ENCODE measurements at places on chromosomes 1 and 21. TPM values are rescaled to one million over a fixed set of nuclear protein-coding genes. Genes with fewer than 3 reads are reported as not detected.

DNA sequence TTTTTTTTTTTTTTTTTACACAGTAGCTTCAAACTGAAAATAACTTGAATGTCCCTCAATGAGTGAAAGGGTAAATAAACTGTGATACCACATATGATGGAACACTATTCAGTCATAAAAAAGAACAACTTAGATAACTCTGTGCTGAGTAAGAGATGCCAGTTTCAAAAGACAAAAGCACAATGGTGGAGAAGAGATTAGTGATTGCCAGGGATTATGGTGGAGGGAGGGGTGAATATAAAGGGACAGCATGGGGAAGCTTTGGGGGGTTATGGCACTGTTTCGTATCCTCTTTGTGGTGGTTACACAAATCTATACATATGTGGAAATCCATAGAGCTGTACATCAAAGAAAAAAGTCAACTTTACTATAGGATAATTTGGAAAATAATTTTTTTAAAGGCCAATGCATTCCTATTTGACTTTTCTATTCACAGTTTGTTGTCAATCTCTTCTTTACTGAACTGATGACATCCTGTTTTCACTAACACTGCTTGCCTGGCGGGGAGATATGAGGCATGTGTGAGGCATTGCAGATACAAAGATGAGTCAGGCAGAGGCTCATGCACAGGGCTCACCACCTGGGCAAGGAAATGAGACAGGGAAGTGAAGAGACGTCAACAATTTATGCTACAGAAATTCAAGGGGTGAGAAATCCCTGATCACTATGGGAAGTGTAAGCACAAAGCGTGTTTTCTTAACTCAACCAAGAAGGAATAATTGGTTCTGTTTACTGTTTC lies 302.7 kb downstream of the DUSP10 start:
- H3K36me3 ChIP-seq: no peaks in the 10 kb centered on the region
- H3K27ac ChIP-seq: peak overlapping the region; percentile 89
- peak; percentile 90 for DNase-seq
- peaks cover 3% of the 10 kb centered on the region for H3K27me3 ChIP-seq

Gene CRNN
- not detected for total RNA-seq

- H3K27ac ChIP-seq: no peak overlapping the region
- peaks cover 3% of the 10 kb centered on the region for H3K4me1 ChIP-seq
- DNase-seq: no peak
- H3K36me3 ChIP-seq: no peaks in the 10 kb centered on the region
These were observed 211.5 kb downstream of the KCNJ6 start for GRCh38 chr21:37704751-37705150.

Gene ERO1B
- total RNA-seq: 2.4 TPM

- H3K4me1 ChIP-seq: peaks cover 21% of the 10 kb centered on the region
- H3K4me3 ChIP-seq: no peak overlapping the region
- H3K36me3 ChIP-seq: no peaks in the 10 kb centered on the region
- no peak overlapping the region for H3K27ac ChIP-seq
These were observed 39.1 kb downstream of the CRB1 start for GRCh38 chr1:197307136-197307535.

GRCh38 chr21:37780991-37781983 lies 135.0 kb downstream of the KCNJ6 start:
- no peak for DNase-seq
- H3K27me3 ChIP-seq: peaks cover 8% of the 10 kb centered on the region
- H3K27ac ChIP-seq: no peak overlapping the region
- H3K4me3 ChIP-seq: no peak overlapping the region
- peaks cover 19% of the 10 kb centered on the region for H3K36me3 ChIP-seq

- H3K4me1 ChIP-seq: no peaks in the 10 kb centered on the region
- peaks cover 5% of the 10 kb centered on the region for H3K27me3 ChIP-seq
- DNase-seq: no peak
- H3K27ac ChIP-seq: no peak overlapping the region
These were observed 7.6 kb downstream of the CD101 start for GRCh38 chr1:117009132-117009531.

- no peak overlapping the region for H3K27ac ChIP-seq
- H3K36me3 ChIP-seq: peaks cover 20% of the 10 kb centered on the region
- no peak overlapping the region for H3K4me3 ChIP-seq
- DNase-seq: no peak
- H3K27me3 ChIP-seq: peaks cover 17% of the 10 kb centered on the region
These were observed 41.7 kb upstream of the SLC19A1 start for GRCh38 chr21:45583831-45584509.

DNA sequence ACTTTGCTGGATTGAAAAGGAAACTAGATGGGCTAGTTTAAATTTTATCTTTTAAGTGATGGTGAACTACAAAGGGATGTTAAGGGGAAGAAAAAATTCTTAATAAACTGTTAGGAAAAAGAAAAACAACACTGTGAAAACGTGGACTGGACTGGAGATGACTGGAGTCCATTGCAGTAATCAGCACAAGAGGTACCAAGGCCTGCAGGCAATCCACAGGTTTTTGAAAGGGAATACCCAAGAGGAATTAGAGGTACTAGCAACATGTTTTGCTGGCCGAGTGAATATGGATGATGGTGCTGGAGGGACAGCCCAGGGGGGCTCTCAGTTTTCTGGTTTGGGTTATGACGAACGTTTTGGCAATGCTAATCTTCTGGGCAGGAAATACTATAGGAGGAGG lies 39.0 kb upstream of the SLC30A10 start:
- H3K27ac ChIP-seq: no peak overlapping the region
- no peaks in the 10 kb centered on the region for H3K4me1 ChIP-seq
- peaks cover 4% of the 10 kb centered on the region for H3K27me3 ChIP-seq
- peaks cover 20% of the 10 kb centered on the region for H3K36me3 ChIP-seq
- no peak for DNase-seq

- H3K4me1 ChIP-seq: no peaks in the 10 kb centered on the region
- no peaks in the 10 kb centered on the region for H3K27me3 ChIP-seq
- no peaks in the 10 kb centered on the region for H3K36me3 ChIP-seq
- no peak overlapping the region for H3K27ac ChIP-seq
These were observed 402.4 kb upstream of the PROX1 start for GRCh38 chr1:213585402-213585801.

DNA sequence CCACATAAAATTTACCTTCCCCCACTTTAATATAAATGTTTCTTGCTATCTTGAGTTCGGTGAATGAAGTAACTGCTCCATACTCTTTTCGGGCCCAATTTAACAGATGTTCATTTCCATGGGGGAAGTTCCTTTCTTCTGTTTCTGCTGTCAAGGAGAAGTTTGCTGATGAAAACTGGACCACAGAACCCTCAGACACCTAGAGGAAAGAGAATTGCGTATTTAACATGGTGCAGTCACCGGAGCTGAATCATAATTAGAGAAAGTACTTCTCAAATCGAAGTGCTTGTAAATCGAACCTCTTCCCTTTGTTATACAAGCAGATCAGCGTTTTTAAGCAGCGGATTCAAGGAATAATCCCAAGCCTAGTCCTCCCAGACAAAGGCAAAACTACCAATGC lies 151.2 kb downstream of the TGFBR3 start:
- H3K27ac ChIP-seq: no peak overlapping the region
- DNase-seq: no peak
- peaks cover 45% of the 10 kb centered on the region for H3K36me3 ChIP-seq
- H3K4me1 ChIP-seq: peaks cover 85% of the 10 kb centered on the region
- H3K4me3 ChIP-seq: no peak overlapping the region
- H3K27me3 ChIP-seq: peaks cover 6% of the 10 kb centered on the region

DNA sequence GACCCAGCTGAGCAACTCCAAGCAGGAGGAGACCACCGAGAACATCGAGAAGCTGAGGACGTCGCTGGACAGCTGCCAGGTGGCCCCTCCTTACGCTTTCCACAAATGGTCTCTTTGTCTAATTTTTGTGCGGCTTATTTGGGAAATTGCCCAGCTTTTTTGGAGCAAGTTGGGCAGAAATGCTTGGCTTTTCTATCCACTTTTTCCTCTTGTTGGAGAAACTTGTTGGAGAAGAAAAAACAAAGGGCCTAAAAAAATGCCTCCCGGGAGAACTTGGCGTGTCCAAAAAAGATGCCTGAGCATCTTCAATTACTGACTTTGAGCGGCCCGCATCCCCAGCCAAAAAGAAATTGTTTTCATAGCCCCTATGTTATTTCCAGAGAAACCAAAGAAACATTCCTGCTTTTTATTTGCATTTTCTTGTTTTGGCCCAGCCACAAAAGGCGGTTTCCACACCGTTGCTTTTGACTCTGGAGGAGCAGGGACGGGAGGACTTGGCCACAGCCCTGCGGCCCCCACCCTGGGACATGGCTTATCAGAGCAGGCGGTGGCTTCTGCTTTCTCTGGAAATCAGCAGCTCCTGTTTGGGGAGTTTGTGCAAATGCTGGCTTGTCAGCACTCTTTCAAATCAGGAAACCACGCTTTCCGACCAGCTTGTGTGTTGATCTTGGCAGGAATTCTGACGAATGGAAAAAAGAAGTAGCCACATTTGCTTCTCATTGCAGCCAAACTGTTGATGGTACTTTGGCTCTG lies 81.2 kb upstream of the EFHD2 start:
- H3K27ac ChIP-seq: no peak overlapping the region
- DNase-seq: no peak
- H3K36me3 ChIP-seq: no peaks in the 10 kb centered on the region
- no peak overlapping the region for H3K4me3 ChIP-seq
- peaks cover 40% of the 10 kb centered on the region for H3K4me1 ChIP-seq
- H3K27me3 ChIP-seq: peaks cover 5% of the 10 kb centered on the region

Gene PLCH2
- 0.09 TPM for total RNA-seq

Gene MLLT11
- total RNA-seq: 9.3 TPM

Gene CLIC6
- not detected for total RNA-seq

Gene RIMKLA
- not detected for total RNA-seq

DNA sequence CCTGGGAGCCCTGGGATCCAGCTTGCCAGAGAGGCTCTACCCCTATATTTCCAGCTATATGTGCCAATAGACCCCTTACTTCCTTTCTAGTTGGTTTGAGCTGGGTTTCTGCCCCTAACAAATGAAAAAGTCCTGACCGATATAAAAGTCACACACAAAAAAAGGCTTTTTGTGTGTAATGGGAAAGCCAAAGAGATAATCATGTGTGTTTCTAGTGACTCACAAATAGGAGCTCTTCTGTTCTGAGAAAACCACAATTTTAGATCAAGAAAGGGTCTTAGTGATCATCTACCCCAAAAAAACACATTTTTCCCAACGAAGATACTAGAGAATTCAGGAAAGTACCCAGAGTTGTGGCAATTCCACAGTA lies 23.0 kb upstream of the PLEKHA6 start:
- peaks cover 6% of the 10 kb centered on the region for H3K4me1 ChIP-seq
- H3K36me3 ChIP-seq: no peaks in the 10 kb centered on the region
- no peak overlapping the region for H3K27ac ChIP-seq
- no peak for DNase-seq
- no peak overlapping the region for H3K4me3 ChIP-seq

DNA sequence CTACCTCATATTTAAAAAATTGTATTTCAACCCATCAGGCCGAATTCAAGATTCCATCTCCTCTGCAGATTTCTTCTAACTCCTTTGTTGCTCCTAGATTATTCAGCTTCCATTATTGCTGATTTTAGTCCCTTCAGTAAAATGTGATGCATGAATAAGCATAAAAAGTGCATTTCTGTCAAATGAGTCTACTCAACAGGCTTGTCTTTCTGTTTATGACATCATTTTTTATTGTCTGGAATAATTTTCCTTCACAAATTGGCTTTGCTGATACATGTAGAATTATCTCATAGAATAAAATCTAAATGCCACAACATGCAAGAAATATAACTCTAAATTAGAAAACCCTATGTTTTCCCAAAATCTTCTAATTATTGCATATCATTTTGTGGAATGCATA lies 1.6 kb upstream of the OR2M5 start:
- H3K27ac ChIP-seq: no peak overlapping the region
- no peaks in the 10 kb centered on the region for H3K36me3 ChIP-seq
- no peak overlapping the region for H3K4me3 ChIP-seq
- H3K27me3 ChIP-seq: no peaks in the 10 kb centered on the region
- DNase-seq: no peak
- no peaks in the 10 kb centered on the region for H3K4me1 ChIP-seq

- H3K36me3 ChIP-seq: peaks cover 19% of the 10 kb centered on the region
- peak overlapping the region; percentile 75 for H3K4me3 ChIP-seq
- peak; percentile 92 for DNase-seq
- peaks cover 2% of the 10 kb centered on the region for H3K27me3 ChIP-seq
These were observed 17.6 kb downstream of the RIT1 start for GRCh38 chr1:155893389-155894142.

DNA sequence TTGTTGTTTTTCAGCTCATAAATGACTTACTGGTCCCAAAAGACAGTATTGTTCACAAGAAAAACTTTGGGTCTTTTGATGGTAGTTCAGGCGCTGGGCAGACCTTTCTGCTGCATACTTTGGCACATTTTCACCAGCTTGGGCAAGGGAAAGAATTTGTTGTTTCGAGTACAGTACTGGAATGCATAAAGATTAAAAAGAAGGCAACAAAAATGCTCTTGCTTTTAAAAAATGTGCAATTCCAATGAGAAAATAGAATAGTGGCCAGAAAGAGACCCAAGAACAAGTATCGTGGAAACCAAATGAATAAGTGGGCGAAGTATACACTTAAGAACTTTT lies 56.0 kb downstream of the CLIC6 start:
- no peaks in the 10 kb centered on the region for H3K36me3 ChIP-seq
- peaks cover 6% of the 10 kb centered on the region for H3K27me3 ChIP-seq
- no peak overlapping the region for H3K27ac ChIP-seq
- no peak for DNase-seq
- H3K4me3 ChIP-seq: no peak overlapping the region

GRCh38 chr1:57067863-57068262 lies 102.0 kb upstream of the C8B start:
- H3K27me3 ChIP-seq: peaks cover 5% of the 10 kb centered on the region
- H3K4me1 ChIP-seq: peaks cover 10% of the 10 kb centered on the region
- no peak overlapping the region for H3K4me3 ChIP-seq
- no peak overlapping the region for H3K27ac ChIP-seq

- peaks cover 6% of the 10 kb centered on the region for H3K4me1 ChIP-seq
- H3K27me3 ChIP-seq: peaks cover 8% of the 10 kb centered on the region
- no peak for DNase-seq
- H3K36me3 ChIP-seq: no peaks in the 10 kb centered on the region
- H3K27ac ChIP-seq: no peak overlapping the region
These were observed 2.0 kb downstream of the LRRC7 start for GRCh38 chr1:69569576-69570328.

DNA sequence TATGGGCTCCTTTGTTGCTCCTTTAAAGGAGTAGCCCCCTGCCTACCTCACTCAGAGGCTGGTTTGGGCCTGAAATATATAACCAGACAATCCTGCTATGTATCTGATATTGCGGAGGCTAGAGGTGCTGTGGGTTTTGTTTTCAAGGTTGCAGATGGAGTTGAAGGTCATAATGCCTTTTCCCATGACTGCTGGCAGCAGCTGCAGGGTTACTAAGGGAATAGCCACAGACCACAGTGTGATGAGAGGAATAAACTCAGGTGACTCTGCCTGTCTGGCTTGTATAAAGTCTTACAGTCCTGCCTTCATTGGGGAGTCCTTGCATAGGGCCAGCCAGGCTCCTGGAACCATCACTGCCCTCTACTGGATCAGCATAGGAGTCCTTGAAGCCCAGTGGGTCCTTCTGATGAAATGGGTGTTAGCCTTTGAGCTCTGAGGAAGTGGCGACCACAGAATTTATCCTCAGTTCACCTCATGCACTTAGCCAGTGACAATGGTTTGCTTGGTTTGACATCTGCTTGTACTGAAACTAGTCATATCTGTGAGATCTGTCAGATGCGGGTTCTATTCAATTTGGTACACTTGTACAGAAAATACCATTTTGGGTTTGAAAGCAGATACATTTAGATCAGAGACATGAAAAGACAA lies 174.4 kb upstream of the HMCN1 start:
- peaks cover 47% of the 10 kb centered on the region for H3K4me1 ChIP-seq
- peak; percentile 38 for DNase-seq
- no peaks in the 10 kb centered on the region for H3K36me3 ChIP-seq
- H3K27me3 ChIP-seq: no peaks in the 10 kb centered on the region
- no peak overlapping the region for H3K27ac ChIP-seq

All from HFFc6 (cell line).